Foreskin fibroblast (primary cell): ENCODE measurements at places on chromosomes 16 and 17.

DNA sequence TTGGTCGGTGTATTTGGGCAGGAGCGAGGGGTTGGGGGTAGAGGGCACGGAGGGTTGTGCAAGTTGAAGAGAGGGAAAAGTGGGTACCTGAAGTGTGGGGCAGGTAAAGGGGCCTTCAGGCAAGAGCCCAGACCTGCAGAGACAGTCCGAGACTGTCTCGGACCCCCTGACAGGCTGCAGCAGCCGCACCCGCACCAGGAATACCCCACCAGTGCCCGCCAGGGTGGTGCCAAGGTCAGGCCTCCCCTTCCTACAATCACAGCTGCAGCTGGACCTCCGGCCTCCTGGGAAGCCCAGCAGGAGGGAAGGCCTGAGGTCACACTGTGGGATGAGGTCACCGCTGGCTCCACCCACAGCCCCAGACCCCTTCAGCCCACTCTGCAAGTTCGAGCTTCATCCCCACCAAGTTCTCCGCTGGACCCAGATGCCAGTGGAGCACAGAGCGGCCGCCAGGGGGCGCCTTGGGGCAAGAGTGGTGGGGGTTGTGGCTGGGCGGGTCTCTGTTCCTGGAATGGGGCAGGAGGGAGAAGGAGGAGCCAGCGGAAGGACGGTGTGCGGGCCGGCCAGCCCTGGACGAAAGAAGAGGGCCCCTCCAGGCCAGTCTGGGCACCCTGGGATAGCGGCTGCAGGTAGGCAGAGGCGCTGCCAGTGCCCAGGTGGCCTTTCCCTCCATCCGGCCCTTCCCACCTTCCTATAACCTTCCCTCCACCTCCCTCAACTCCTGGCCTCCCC is at the start of gene HSD3B7:
Gene HSD3B7, plus strand, starts transcription at position 539 of the 732 bp plus-strand sequence. CDS start 452 bp downstream, outside the sequence.
- DNase-seq, result peak; percentile 92

DNA sequence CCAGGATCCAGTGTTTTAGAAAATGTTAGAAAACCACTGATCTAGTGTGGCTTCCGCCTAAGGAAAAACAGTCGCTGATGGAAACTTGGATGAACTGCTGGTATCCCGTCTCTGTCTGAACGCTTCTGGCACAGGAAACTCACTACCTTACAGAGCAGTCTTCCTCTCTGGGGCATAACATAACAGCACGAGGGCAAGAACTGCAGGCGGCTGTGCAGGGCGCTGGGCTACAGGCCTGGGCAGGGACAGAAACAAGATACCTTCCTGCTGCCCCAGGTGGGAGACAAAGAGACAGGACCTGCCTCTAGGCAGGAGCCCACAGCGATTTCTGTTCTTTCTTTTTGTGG is 10.5 kb downstream of the MXRA7 start:
- DNase-seq, result no peak

DNA sequence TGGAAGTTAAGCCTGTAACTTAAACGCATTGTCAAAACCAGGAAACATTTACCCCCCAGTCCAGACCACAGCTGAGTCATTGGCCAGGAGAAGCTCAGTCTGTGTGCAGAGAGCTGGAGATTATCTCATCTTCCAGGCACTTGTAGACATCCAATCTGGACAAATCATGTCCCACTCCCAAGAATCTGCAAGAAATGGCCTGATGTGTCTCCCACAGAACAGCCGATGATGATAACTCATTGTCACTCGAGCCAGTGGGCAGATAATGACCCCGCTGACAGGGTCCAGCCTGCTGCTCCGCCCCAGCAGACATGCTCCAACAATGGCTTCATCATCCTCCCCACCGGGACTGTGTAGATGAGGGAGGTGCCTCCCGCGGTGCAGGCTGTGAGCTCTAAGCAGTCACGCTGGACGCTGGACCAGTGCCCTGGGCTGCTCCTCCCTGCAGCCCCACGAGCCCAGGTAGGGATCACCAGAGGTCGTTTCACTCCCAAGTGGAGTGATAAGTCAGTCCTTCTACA is 322.5 kb downstream of the C16orf95 start:
- DNase-seq, result peak; percentile 83

GRCh38 chr16:14071576-14072271 is 605 bp downstream of the MRTFB start:
- DNase-seq, result peak; percentile 14

DNA sequence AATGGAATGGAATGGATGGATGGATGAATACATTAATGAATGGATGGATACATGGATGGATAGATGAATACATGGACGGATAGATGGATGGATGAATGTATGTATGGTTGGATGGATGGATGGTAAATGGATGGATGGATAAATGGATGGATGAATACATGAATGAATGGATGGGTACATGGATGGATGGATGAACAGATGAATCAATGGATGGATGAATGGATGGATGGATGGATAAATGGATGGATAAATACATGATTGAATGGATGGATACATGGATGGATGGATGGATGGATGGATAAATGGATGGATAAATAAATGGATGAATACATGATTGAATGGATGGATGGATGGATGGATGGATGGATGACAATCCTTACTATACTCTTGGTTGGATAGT is 26.0 kb downstream of the TMC5 start:
- DNase-seq, result no peak

DNA sequence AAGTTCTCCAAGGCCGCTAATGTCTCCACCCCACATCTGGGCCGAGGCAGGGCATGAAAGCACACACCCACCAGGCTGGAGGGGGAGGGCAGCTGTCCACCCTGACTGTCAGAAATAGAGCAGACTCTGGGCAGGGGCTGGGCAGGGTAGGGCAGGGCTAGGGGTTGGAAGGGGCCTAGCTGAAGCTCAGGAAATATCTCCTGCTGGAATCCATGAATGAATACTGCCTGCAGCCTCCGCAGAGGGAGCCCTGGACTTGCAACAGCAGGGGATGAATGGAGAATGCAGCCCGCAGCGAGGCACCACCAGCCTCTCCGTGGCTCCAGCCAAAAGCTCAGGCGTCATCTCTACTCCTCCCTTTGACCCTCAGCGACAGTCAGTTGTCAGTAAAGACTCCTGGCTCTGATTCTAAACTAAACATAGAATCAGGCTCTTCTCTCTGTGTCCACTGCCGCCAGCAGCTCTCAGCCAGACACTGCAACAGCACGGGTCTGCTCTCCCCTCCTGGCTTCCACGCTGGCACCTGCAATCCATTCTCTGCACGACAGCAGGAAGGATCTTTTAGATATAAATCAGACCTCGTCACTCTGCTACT is 23.9 kb upstream of the NGFR start:
- DNase-seq, result peak; percentile 39

DNA sequence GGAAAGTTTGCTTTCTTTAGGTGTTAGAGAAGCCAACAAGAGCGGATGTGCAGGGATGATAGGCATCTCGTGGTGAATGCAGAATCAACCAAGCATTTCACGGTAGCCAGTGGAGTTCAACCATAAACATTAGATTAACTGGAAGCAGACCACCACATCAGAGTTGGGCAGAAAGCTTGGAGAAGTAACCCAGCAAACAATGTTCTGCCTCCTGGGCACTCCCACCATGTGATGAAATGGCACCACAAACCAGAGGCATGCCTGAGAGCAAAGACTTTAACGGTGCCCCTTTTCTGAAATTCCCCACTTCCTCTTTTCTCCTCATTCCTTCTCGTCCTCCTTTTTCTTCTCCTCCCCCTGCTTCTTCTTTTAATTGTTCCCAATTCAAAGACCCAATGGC is 193.5 kb upstream of the ANKFN1 start:
- no peak for DNase-seq

- peak; percentile 19 for DNase-seq
Observed at GRCh38 chr17:56978441-56979090, 635 bp downstream of the SCPEP1 start.

DNA sequence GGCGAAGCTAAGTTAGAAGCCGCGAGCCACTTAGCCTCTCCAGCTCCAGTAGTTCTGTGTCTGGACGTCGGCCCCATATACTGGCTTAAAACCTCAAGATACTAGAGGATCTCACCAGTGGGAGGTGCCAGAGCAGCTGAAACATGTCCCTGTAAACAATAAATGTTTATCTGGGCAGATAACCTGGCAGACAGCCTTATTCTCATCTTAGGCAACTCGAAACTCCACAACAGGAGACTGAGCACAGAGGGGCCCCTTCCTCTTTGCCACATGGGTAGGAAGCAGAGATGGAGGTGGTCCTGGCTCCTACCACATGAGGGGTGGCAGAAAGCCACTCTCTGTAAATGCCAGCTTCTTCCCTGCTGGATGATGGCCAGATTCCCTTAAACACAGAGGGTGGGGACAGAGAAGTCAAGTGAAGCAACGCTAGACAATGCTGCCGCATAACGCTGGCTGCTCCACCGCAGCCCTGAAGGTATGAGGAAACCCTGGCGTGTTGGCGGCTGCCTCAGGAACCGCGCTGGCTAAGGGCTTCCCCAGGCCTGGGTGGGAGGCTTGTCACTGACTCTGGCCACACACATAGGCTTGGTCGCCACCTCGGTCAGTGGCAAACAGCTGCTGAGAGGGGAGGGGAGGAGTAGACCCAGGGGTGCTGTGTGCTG is 67.9 kb downstream of the HIC1 start:
- DNase-seq, result peak; percentile 35

DNA sequence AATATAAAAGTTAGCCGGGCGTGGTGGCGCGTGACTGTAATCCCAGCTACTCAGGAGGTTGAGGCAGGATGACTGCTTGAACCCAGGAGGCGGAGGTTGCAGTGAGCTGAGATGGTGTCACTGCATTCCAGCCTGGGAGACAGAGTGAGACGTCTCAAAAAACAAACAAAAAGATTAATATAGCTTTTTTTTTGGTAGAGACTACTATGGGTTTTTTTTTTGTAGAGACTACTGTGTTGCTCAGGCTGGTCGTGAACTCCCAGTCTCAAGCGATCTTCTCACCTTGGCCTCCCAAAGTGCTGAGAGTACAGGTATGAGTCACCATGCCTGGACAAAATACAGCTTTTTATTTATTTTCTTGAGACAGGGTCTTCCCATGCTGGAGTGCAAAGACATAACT is 20.2 kb downstream of the ZNRF1 start:
- DNase-seq, result no peak

GRCh38 chr16:89658221-89658879 is 714 bp downstream of the SPATA33 start:
- DNase-seq, result no peak

DNA sequence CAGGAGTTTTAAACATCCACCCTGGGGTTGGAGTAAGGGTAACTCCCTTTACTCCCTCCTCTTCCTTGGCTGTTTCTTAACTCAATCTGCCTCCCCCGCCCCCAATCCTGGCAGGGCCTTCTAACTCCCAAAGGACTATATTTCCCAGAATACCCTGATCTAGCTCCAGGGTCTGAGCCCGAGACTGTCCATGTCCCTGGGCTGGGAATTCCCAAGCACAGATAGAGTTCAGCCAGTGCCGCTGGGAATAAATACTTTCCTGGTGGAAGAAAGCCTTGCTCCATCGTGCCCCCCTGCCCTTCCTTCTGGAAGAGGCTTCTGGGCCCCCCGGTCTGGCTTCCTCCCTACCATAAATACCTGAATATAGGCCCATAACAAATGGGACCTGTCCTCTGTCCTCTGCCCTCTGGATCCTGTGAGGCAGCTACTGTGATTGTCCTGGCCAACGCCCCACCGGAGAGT is 10.2 kb downstream of the BAHCC1 start:
- no peak for DNase-seq

DNA sequence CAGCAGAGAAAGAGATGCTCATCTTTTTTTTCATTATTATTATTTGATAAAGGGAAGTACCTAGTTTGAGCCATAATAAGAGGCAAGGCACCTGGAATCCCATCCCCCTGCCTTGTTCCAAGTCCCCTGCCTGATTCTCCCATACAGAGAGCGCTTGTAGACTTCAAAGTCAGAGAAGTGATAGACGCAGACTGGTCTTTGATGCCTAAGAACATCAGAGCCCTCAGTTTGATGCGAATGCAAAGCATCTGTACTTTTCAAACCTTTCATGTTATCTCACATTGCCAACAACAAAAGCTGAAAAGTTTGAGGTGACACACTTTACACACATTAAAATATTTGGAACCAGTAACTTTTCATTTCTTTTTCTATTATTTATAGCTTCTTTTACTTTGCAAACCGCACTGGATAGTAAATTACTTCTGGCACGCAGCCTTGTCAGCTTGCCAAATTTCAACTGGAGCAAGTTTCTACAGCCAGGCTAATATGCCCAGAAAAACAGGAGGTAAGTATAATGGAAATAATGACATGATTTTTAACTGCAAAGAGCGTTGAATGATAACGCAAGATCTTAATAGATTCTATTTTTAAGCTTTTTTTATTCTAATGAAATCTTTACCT is 5.9 kb upstream of the UTP6 start:
- DNase-seq, result peak; percentile 76

- no peak for DNase-seq
Observed at GRCh38 chr16:64358291-64358690, 763.6 kb downstream of the CDH11 start.

- DNase-seq, result peak; percentile 57
Observed at GRCh38 chr17:65332375-65332774, 195.2 kb downstream of the RGS9 start.

GRCh38 chr17:50186661-50187393 is 14.6 kb downstream of the COL1A1 start:
- DNase-seq, result peak; percentile 77

- no peak for DNase-seq
Observed at GRCh38 chr17:75843577-75844529, at the start of gene UNC13D. Gene UNC13D, minus strand, starts transcription at chr17:75844404. Its CDS starts 67 bp downstream, at chr17:75844337.

DNA sequence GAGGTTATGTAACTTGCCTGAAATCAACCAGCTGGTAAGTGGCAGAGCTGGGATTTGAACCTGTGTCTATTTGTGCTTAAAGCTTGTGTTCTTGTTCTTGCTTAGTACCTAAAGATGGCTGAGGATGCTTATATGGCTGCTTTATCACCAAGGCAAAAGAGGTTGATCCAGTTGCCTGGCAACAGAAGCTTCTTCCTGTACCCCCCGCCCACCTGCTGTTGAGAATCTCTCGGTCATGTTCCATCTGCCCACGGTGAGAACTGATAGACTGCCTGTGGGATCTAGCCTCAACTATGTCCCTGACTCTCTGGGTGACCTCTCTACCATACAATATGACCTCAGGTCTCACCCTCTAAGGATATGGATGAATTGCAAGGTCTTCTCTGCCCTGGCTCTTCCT is 60.7 kb downstream of the ABCC6 start:
- DNase-seq, result no peak

DNA sequence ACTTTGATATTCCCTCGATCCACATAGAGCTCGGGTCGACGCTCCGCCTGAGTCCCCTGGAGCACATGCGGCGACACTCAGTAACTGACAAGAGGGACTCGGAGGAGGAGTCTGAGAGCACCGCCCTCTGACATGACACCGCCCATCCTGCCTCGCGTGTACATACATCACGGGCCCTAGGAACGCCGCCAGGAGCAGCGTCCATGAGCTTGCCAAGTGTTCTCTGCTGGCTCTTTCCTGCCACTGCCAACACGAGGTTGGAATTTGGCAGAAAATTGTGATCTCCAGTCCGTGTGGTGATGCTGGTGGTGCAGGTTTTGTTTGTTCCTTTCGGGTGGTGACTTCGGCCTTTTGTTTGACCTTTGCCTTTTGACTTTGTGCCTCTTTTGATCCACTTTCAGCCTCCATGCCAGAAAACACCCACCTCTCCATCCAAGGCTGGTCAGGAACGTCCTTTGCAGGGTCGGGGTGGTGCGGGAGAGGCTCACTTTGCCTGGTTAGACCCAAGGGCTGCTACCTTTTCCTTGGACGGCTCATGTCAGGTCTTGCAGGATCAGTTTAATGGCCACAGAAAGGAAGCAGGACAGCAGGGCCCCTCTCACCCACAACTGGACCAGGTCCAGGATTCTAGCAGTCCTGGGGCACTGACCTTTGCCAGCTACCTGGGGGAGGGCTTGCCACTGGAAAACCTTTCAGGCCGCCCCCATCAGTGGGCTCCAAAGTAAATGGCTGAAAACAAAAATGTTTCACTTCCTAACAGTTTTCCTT is 27.6 kb downstream of the ELAC2 start:
- DNase-seq, result no peak
